ENCODE measurements at places on chromosomes 3 and 15.
A peak's percentile ranks its signal among the peaks of the same experiment; 100 is the strongest.

GRCh38 chr3:159339131-159339530 lies 537.3 kb downstream of the MFSD1 start:
- DNase-seq, result no peak

DNA sequence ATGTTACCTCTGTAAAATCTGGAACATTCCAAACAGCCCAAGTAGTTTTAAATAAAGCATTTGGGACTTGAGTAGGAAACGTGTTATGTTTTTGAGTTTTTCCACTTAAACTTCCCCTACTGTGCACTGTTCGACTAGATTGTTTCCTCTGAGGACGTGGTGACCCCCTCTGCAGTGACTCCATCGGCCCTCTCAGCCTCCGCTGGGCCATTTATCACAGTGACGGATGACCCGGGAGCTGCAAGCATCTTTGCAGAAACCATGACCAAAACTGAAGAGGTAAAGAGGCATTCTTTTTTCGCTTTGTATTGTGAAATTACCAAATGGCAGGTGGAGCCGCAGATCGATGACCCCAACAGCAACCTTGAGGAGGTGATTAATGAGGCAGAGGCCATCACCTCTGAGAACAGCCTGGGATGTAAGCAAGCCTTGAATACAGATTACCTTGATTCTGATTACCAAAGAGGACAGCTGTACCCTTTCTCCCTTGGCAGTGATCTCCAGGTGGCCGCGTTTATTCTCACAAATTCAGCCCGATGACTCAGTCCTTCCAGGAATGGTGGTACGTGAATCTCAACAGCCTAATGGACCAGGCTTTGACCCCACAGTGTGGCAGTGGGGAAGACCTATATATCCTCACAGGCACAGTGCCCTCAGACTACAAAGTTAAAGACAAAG lies 79.1 kb upstream of the FAN1 start:
- no peak for DNase-seq

- DNase-seq, result no peak
Measured at GRCh38 chr15:67792250-67792942, 32.9 kb upstream of the SKOR1 start.

- DNase-seq, result no peak
Measured at GRCh38 chr15:59260090-59260489, 53.4 kb downstream of the LDHAL6B start.

DNA sequence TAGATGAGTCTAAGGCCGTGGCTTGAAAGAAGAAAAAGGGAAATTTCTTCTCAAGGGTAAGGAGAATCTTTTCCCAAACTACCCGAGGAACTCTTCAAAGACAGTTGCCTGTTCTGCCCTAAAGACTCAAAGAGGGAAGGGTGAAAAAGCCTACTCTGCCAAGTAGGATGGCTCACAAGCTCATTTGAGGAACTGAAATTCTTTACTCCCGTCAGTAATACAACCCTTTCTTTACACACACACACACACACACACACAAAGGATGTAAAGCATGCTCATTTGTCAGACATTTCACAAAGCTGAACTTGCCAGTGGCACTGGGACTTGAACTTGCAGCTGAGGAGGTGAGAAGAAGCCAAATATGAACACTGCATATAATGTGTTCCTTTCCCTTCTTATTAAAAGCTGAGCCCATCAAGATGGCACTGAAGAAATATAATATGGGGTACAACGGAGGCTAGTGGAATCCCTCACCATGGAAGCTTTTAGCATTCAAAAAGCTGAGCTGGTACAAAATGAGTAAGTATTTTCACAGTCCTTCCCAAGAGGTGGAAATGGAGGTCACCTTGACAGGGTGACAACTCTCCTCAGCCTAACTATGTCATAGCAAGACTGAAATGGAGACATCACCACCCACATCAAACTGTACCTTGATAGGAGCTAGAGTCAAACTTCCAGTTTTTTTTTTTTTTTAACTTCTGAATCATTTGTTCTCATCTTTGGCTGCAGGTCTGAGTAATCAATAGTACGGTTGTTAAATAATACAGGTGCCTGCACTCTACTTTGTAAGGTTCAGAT lies 57.6 kb downstream of the TAFA4 start:
- DNase-seq, result no peak

- no peak for DNase-seq
Measured at GRCh38 chr3:38579551-38580449, 69.7 kb downstream of the SCN5A start.

- DNase-seq, result no peak
Measured at GRCh38 chr15:94414916-94415315, 183.6 kb downstream of the MCTP2 start.

- DNase-seq, result no peak
Measured at GRCh38 chr3:117995842-117996437, 1038.7 kb downstream of the IGSF11 start.

- DNase-seq, result no peak
Measured at GRCh38 chr15:58568157-58568571, 136.4 kb downstream of the LIPC start.

DNA sequence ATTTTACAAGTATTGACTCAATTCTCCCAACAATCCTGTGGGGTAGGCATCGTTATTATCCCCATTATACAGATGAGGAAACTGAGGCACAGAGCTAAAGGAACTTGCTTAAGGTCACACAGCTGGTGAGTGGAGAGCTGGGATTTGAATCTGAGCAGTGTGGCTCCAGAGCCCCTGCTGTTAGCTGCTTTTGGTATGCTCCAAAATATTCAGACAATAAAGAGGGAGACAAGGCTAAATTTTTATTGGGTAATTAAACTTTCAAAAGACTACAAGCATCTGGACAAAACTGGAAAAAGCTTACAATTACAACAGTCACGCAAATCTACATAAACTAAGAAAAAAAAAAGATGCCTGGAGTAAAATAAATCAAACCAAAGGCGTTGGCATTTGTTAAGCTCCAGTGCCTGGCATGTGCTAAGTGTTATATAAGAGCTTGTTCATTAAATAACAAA lies 27.7 kb downstream of the CCDC13 start:
- no peak for DNase-seq

DNA sequence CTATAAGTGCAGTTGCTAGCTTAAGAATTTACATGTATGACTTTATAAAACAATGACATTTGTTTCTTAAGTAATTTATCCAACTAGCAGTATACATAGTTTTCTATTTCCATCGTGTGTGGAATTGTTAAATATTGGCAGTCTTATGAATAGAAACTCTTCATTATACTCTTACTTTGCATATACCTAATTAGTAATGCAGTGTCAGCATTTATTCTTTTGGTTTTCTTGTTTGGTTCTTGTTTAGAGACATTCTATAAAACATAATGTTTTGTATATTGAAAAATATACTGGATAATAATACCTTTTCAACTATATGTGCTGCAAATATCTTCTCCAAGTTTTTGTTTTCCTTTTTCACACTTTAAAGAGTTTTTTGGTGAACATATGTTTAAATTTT lies 760.2 kb downstream of the VGLL3 start:
- no peak for DNase-seq

DNA sequence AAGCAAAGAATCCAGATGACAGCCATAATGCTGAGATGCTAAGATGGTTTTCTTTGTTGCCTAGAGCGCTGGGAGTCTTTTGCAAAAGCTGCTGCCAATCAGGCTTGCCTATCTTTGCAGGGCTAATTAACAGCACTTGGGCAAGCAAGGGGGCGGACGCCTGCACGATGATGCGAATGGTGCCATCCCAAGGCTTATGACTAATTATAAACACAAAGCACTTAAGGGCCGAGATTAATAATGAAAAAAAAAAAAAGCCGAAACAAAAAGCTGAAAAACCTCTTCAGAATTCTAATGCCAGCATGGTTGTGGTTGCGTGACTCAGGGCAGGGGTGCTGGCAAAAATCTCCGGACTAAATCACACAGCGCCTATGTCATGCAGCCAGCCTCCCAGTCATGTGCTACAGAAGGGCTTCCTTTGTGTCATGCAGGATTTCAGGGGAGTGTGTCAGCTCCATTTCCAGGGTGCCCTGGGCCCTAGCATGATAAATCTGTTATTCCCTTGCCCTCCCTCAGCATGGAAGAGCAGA lies 185.0 kb upstream of the ANKRD28 start:
- DNase-seq, result no peak

- no peak for DNase-seq
Measured at GRCh38 chr3:123348471-123349200, 100.3 kb downstream of the ADCY5 start.

DNA sequence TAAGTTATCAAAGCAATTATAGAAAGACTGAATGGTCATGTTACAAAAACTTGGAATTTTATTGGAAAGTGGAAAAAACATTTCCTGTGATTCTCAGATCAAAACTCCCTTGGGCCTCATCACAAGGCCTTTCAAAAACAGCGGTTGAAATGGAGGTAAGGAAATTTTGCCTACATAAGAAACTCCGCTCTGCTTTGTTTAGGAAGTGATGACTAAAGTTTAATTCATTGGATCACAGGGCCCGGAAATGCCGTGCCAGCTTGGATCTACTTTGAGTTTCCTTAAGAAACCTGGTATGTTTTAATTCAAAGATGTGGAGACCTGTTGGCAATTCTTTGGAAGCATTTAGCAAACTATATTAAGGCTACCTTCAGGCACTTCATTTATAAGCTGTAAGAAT lies 143.9 kb upstream of the MME start:
- no peak for DNase-seq

GRCh38 chr3:69409011-69409410 lies 23.1 kb upstream of the FRMD4B start:
- no peak for DNase-seq

GRCh38 chr3:133037436-133037835 lies 755 bp upstream of the TMEM108 start:
- DNase-seq, result no peak

DNA sequence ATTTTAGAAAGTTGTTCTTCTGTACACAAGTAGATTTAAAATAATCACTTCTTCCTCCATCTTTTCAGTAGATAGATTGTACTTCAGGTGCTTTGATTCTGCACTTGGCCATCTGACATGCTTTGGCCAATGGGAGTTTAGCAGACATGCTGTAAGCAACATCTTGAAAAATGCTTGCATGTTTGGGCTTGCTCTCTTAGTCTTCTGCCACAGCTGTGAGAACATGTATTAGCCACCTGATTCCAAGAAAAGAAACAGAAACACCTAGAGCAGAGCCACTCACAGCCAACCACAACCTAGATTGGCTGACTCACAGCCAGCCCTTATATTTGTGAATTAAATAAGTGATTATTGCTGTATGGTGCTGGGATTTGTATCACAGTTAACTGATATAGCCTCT lies 70.2 kb upstream of the GADL1 start:
- no peak for DNase-seq

GRCh38 chr15:66838671-66839239 lies 136.7 kb downstream of the SMAD6 start:
- peak; percentile 41 for DNase-seq

GRCh38 chr3:186400662-186401061 lies 38.6 kb upstream of the DGKG start:
- DNase-seq, result no peak

- DNase-seq, result peak; percentile 33
Measured at GRCh38 chr3:119681279-119681678, 4.1 kb upstream of the COX17 start.

DNA sequence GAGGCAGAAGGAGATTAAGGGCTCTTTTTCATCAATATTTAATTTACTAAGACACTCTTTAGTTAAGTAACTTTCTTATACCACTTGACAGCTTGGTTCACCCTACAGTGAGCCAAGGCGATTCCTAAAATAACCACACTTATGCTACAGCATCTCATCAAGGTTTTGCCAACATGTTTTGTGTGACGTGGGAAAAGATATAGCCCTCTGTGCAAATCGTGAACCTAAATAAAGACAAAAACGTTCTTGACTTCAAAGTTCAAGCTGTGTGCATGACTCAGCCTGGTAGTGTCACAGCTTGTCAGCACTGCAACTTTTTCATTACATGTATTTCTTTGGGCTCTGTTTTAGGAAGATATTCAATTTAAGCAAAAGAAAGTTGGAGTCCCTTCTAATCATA lies 297.0 kb upstream of the EPHA3 start:
- no peak for DNase-seq

DNA sequence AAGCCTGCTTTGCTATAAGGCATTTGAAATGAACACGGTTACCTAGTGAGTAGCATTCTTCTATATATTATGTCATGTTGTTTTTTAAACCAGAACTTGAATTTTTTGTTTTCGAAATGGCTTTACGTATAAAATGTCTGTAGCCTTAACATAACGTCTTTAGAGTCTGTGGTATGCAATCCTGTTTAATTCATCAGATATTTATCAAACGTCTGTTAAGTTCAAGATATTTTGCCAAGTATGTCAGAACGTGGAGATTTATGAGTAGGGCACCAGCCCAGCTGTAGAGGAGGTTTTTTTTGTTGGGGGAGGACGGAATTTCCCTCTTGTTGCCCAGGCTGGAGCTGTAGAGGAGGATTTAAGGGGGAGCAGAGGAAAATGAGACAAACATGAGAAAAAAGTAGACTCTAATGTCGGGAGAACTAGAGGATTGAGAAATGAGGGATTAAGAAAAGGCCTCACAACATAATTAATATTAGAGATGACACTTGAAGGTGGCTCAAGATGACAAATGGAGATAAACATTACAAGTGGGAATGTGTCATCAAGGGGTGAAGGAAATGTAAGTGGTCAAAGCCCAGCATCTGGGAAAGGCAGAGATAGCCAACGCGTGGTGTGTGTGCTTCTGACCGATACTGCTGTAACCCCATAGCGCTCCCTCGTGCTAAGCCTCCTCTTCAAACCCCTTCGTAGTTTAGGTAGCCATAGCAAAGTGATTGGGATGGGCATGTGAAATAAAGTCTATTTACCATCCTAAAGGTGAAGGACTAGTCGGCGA lies 154.0 kb upstream of the GOLGA6L4 start:
- no peak for DNase-seq

DNA sequence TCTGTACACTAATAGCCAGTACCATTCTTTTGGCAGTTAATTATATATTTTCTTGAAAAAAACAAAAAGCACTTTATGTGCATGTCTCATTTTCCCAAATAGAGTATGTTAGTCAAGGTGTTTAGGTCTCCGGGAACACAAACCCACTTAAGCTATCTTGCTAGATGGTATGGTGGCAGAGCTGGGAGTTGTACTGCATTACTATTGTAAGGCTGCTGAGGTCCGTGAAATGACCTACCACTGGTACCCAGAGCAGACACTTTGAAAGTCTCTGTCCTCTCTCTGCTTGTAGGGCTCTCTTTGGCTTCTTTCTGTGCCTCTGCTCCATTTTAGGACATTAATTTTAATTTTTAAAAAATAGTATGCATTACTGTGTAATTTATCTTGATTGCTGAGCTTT lies 8.8 kb downstream of the TMOD3 start:
- DNase-seq, result no peak

- DNase-seq, result no peak
Measured at GRCh38 chr3:74651292-74651691, 36.8 kb upstream of the CNTN3 start.

- no peak for DNase-seq
Measured at GRCh38 chr3:151620071-151620470, 113.7 kb upstream of the AADACL2 start.

GRCh38 chr15:46808834-46809233 lies 908.5 kb upstream of the SEMA6D start:
- no peak for DNase-seq
